ENCODE measurements at places on chromosomes 7 and 10. TPM values are rescaled to one million over a fixed set of nuclear protein-coding genes. Genes with fewer than 3 reads are reported as not detected.

- peaks cover 4% of the 10 kb centered on the region for H3K4me1 ChIP-seq
- H3K36me3 ChIP-seq = no peaks in the 10 kb centered on the region
- no peak overlapping the region for H3K27ac ChIP-seq
Observed at GRCh38 chr7:4154882-4155535, 527.1 kb upstream of the FOXK1 start.

Gene SAP25
- total RNA-seq = 1.1 TPM

DNA sequence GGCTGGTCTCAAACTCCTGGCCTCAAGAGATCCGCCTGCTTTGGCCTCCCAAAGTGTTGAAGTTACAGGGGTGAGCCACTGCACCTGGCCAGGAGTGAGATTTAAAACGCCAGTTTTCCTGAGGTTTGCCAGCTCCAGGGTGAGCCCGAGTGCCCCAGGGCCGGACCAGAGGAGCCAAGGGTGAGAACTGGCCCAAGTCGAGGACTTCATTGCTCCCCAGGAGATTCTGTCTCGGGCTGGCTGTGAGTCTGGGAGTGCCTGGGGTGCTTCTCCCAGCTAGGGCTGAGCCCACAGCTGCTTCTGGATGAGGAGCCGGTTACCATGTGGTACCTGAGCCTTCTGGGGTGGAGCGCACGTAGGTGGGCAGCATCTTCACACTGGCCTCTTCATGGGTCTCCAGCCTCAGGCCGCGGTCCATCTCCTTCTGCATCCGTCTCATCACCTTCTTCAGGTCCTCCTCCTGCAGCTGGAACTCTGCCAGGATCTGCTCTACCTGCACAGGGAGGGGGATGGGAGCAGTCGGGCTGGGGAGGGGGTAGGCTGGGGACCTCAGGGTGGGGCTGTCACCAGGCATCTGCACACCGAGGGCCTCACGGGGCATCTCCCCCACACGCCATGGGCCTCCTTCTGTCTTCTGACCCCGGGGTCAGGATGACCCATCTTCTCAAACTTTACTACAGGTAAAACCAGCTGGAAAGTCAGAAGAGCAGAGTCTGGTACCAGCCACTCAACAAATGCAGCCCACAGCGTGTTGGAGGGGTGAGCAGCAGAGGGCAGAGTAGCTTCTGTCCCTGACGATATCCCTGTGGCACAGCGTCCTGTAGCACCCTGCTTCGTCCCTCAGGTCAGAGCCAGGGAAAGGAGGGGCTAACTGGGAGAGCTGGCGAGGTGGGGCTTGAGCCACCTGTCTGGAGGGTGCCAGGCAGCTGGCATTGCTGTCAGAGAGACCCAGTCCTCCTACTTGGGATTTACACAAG is 12.1 kb upstream of the MYL7 start:
- H3K4me1 ChIP-seq = no peaks in the 10 kb centered on the region
- no peaks in the 10 kb centered on the region for H3K27me3 ChIP-seq
- H3K27ac ChIP-seq = no peak overlapping the region
- DNase-seq = no peak
- no peak overlapping the region for H3K4me3 ChIP-seq

GRCh38 chr7:86326847-86327246 is 316.9 kb upstream of the GRM3 start:
- no peak overlapping the region for H3K27ac ChIP-seq
- no peak for DNase-seq
- H3K4me3 ChIP-seq = no peak overlapping the region

Gene ANK3
- 179 TPM for total RNA-seq

GRCh38 chr7:129076886-129077285 is 22.0 kb upstream of the TNPO3 start:
- H3K36me3 ChIP-seq = no peaks in the 10 kb centered on the region
- H3K4me1 ChIP-seq = no peaks in the 10 kb centered on the region
- DNase-seq = no peak
- no peak overlapping the region for H3K4me3 ChIP-seq
- peaks cover 50% of the 10 kb centered on the region for H3K27me3 ChIP-seq
- H3K27ac ChIP-seq = no peak overlapping the region

DNA sequence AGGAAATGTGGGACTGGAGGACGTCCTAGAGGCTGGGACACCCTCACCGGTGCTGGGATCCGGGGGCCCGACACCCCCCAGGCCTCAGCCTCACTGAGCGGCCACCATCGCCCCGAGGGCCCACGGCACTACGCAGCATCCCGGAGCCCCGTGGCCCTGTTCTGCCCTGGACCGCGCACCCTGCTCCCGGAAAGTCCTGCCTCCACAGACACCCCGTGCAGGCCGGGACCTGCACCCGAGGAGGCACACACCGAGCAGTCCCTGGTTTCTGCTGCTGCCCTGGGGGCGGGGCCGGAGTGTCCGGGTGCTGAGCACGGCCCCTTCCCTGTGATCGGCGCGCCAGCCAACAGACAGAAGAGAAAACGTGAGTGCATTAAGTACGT is 18.1 kb upstream of the KNDC1 start:
- no peaks in the 10 kb centered on the region for H3K4me1 ChIP-seq
- no peak overlapping the region for H3K4me3 ChIP-seq
- H3K36me3 ChIP-seq = no peaks in the 10 kb centered on the region
- DNase-seq = peak; percentile 6
- no peak overlapping the region for H3K27ac ChIP-seq

DNA sequence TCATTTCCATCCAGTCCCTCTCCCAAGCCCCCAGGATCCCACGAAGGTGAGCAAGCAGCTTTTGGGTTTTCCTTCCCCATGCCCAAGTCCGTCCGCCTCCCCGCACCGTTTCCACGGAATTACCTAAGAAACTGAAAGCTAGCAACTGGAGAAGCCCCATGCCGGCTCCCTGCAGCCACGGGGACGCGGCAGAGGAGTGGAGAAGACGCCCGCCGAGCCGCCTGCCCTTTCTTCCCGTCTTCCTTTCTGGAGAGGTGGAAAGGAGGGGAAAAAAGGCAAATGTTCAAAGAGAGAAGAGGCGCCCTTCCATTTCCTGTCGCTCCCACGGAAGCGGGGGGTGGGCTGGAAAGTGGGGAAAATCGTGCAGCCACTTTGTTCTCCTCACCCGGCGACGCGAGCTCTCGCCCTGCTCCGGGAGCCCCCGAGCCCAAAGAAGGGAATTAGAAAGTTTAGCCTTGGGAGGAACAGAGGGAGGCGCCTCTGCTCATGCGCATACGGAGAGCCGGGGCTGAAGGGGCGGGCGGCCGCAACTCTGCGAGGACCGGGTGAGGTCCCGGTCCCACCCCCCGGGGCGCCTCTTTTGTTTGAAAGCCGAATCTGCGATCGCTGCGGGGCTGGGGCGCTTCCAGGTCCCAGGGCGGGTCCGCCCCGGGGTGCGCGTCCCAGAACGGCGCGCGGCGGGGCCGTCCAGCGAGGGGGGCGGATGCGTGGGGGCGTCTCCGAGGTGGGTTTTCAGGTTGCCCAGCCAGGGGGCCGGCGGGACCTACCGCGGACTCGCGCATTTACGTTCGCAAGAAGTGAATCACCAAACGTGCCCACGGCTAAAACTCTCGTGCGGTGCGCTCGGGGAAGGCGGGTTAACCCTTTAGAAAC is at the start of gene LAMB1:
Gene LAMB1, minus strand, starts transcription at position 436 of the 873 bp plus-strand sequence. Its CDS starts 276 bp downstream, at position 160.
- H3K27ac ChIP-seq = peak within 1 kb of the TSS; percentile 87
- peaks cover 5% of the 10 kb centered on the region for H3K27me3 ChIP-seq

All from left ventricle myocardium inferior (tissue), 1 donor.